ENCODE measurements at places on chromosomes 1 and 21. TPM values are rescaled to one million over a fixed set of nuclear protein-coding genes. Genes with fewer than 3 reads are reported as not detected.

Gene B3GALT5
- total RNA-seq = 2.0 TPM

DNA sequence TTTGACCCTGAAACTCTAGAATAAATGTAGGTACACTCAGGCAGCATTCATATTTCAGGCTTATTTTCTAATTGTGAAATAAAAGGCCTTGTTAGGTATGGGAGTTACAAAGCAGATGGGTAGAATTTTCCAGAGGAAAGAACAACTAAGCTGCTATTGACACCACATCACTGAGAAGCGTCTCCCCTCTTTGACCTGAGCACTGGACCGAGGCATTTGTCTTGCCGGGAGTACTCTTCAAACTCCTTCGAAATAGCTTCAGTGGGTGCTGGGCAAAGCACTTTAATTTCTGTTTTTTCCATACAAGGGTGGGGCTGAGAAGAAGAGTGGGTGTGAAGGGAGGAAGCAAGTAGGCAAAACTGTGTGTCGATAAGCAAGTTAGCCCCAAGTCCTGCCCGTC lies 36.4 kb downstream of the ABCA4 start:
- no peak for DNase-seq

DNA sequence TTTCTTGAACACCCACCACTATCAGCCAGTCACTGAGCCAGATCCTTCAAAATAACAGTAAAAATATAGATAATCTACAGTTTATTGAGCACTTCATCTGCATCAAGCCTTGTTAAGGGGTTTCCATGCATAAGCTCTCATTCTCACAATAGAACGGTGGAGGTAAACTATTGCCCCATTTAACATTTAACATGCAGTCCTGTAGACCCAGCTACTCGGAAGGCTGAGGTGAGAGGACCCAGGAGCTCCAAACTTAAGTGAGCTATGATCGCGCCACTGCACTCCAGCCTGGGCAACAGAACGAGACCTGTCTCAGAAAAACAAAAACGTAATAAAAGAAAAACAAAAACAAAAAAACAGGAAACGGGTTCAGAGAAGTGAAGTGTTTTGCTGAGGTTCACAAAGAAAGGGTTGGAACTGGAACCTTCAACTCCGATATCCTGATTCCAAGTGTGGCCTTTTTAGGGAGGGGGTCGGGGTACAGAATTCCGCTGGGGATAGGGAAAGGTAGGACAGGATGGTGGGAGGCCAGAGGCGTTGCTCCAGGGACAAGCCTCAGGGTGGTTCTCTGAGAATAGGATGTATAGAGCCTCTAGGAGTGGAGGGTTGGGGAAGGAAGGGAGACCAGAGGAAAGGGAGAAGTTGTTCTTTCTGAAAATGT lies 11.6 kb upstream of the SESN2 start:
- DNase-seq = no peak

DNA sequence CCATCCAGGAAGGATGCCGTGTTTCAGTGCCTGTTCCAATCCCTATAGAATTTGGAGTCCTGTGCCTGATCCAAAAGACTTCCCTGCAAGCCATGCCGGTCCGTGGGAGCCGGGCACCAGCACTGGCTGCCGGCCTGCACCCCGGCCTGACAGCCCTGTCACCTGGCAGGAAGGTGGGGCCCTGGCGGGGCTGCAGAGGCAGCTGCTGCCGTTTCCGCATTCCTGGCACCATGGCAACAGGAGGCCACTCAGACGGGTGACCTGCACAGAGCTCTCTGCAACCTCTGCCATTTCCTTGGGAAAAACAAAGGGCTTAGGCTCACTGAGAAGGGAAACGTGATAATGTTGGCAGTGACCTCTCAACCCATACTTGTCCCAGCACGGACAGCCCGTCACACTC lies 63.2 kb upstream of the TMEM51 start:
- peak; percentile 47 for DNase-seq

GRCh38 chr1:56838759-56839158 lies 15.8 kb upstream of the C8A start:
- DNase-seq = no peak

GRCh38 chr1:59232216-59232615 lies 64.7 kb upstream of the FGGY start:
- peak; percentile 56 for DNase-seq
